ENCODE measurements at places on chromosomes 4 and X.

DNA sequence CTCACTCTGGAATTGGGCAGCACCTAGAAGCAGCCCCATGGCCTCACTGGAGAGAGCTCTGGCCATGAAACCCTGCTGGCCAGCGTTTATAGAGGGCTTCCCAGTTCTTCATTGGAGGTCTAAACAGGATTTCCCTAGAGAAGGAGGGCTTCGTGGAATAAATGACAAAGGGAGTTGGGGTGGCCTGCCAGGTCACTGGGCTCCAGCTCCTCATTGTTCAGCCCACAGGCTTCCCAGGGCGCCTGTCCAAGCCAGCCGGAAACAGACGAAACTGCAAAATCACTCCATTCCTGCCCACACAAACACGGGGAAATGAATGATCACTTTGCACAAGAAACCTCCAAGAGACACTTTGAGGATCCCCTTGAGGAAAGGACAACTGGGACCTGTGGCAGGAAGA is 189.7 kb downstream of the TSPAN5 start:
- no peak for DNase-seq

- no peak for DNase-seq
These were observed 148.1 kb upstream of the SH3RF1 start for GRCh38 chr4:169418846-169419245.

DNA sequence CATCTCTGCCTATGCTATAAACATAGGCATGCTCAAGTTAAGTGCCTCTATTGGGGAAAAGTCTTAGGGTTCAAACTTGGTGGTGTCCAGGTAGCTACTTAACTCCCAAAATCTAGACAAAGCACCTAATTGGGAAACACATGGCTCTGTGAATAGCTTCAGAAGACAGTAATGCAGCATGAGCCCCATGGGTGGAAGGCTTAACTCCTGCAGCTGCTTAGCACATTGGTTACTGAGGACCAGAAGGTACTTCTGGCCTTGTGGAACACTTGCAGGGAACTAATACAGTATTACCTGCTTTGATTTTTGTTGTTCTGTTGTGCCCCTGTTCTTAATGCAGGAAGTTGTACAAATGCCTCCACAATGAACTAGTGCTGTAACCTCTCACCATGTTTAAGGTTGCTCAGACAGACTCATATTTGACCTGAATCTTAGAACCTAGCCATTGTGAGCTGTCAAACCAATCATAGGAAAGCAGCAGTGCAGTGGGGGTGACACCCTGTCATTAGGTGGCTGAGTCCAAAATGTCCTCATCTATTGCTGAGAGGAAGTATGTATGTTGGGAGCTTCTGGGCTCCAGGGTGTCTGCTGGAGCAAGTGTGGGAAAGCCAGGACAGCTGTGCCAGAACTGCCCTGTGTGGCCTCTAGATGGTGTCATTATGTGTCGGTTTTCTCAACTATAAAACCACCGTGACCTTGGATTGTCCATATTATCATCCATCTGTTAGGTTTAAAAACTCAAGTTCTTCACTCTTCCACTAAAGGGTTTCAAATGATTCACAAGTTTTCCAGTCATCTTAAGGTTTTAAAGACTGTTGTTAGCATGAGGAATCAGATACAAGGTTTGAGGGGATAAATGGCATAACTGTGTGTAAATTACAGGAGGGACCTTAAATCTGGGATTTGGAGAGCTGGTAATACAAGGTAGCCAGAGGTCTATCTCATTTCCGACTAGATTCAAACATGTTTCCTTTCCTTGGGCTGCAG is 69.9 kb upstream of the WDR1 start:
- DNase-seq: no peak

DNA sequence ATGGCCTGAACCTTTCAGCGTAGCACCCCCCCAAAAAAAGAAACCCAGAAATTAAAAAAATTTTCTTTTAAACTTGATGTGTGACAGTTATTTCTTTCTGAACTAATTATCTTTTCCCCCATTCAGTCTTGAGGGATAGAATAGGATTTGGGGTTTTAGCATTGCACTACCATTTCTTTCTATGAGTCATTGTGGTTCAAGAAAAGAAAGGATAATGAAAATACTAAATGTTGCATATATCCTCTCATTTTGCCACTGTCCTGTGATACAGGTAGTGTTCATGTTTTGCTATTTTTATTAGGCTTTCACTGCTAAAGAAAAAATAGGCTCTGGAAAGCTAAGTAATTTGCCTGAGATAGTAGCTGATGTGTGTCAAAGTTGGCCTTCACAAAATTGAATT is 39.4 kb upstream of the DCK start:
- DNase-seq: no peak

GRCh38 chr4:15158406-15159091 is 156.3 kb downstream of the CPEB2 start:
- no peak for DNase-seq

- no peak for DNase-seq
These were observed 30.8 kb upstream of the CYP2U1 start for GRCh38 chr4:107900508-107900907.

DNA sequence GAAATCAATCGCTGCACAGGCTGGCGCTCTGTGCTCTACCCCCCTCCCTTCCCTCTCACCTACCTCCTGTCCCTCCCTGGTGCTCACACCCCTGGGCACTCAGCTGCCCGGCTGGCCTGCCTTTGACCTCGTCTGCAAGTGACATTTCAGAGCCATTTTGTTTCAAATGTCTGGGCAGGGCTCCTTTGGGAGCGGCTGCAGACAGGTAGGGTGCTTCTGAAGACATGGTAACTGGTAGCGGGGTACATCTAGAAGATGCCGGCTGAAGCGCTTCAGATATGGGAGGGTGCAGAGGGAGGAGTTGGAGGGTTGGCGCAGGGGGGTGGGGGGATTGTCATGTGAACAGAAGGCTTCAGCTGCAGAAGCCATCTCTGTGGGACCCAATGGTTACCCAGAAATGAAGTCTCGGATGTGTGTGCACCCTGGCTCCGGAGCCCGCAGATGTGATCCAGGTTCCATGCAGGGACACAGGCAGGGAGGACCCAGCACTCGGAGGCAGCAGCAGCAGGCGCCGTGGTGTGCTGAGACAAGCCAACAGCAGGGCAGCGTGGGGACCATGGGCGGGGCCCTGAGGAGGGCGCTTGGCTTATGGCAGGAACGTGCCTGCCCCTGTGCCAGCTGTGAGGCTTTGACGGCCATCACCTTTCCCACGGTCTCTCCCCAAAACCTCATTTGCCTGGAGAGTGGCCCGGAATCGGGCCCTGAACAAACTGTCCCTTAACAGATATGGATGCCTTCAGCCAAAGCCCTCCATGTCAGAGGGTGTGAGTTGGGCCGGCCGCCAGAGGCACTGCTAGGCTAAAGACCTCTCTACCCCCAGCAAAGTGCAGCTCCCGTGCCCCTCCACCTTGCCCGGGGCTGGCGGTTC is 7.6 kb upstream of the DUSP9 start:
- DNase-seq: no peak

GRCh38 chr4:65071564-65071963 is 598.7 kb downstream of the EPHA5 start:
- DNase-seq: no peak

- peak; percentile 55 for DNase-seq
These were observed 12.8 kb upstream of the ELOVL6 start for GRCh38 chr4:110211007-110211769.

- DNase-seq: no peak
These were observed 12.5 kb downstream of the RASGEF1B start for GRCh38 chr4:81459228-81459627.

- no peak for DNase-seq
These were observed 359.5 kb downstream of the C4orf33 start for GRCh38 chr4:129455482-129455881.

GRCh38 chr4:148366251-148366650 is 76.0 kb downstream of the NR3C2 start:
- DNase-seq: no peak

GRCh38 chr4:110348711-110349383 is 127.1 kb upstream of the ENPEP start:
- no peak for DNase-seq
